ENCODE measurements at places on chromosomes 16 and 17. TPM values are rescaled to one million over a fixed set of nuclear protein-coding genes. Genes with fewer than 3 reads are reported as not detected.

Gene AXIN2
- total RNA-seq, result 17.2 TPM

Gene PGAP3
- 9.3 TPM for total RNA-seq

DNA sequence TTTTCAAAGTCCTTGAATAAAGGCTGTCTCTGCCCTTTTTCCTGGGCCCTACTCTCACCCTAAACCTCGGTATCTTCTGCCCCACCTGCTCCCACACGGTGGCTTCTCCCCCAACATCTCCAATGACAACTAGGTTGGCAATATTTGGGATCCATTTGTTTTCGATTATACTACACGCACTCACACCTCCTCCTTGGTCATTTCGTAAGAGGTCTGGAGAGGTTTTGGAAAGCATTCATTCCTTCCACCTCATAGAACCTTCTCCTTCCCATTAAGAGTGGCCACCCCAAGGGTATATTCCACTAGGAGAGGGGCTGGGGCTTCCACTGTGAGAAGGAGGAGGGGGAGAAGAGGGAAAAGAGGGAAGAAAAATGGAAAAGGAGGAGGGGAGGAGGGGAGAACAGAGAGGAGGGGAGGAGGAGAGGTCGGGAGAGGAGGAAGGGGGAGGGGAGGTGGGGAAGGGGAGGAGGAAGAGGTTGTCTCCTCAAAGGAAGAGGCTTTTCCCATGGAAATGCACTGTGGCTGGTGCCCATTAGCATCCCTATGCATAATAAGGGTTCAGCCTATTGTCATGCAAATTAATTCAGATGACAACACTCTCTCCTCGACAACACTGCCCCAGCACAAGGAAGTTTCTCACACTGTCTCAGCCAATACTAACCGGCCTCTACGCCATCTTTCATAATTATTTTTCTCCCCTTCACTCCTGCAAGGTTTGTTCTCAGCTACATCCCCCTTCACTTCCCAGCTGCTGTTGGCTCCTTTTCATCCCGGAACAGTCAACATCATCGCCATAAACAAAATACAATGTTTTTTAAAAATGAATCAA, 30.0 kb downstream of the SOX9 start:
- no peak for DNase-seq

DNA sequence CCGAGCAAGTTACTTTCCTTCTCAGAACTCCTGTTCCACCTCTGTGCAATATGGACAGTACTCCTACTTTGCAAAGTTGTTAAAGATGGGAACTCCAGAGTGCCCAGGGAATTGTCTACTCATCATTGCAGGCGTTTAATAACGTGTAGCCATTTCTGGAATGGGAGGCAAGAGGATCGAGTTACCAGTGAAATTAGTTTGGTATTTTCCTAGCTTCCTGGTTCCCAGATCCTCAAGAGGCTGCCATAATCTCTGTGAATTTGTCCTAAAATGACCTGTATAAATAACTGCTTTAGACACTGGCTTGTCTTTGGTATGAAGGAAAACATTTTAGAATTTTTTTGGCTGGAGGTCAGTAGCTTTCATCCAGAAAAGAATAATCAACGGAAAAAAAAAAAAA, 27.7 kb downstream of the WWOX start:
- no peak for DNase-seq

DNA sequence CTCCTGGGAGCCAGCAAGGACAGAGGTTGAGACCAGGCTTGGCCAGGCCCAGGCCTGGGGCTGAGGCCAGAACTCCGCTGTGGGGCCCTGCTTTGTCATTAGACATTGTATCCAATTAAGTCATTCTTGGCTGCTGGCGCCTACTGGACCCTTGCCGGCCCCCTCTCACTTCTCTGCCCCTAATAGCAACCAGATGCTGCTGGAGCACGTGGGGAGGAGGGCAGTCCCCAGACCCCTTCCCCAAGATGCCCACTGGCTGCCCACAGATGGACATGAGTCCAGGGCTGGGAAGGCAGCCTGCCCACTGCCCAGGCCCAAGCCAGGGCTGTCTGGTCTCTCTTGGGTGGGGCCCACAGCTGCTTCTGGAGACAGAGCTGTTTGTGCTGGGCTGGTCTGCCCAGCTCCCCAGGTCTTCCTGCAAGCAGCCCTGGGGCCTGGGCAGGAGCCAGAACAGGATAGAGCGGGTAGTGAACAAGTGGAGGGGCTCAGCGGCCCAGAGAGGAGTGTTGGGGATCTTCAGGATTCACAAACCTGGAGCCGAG, 7.8 kb downstream of the PLXDC1 start:
- DNase-seq, result no peak

- no peak for DNase-seq
These were observed 280.9 kb downstream of the MAP2K4 start for GRCh38 chr17:12301551-12301950.

DNA sequence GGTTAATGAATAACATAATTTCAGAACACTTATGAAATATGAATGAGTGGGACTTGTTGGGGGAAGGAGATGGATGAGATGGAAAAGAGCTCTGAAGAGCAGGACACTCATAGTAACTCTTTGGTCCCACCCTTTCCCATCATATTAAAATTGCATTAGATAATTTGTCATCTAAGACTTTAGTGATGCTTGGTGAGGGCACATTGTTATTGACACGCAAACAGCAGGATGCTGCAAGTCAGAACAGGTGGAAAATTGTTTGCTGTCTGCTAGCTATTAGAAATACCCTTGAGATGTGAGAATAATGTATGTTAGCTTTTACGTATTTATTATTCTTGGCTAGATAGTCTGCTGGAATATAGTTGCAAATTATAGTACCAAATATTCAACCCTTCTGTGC, 75.7 kb downstream of the TANC2 start:
- DNase-seq, result no peak

- DNase-seq, result no peak
These were observed 77.3 kb upstream of the CBX4 start for GRCh38 chr17:79916506-79916905.

- DNase-seq, result no peak
These were observed 910 bp downstream of the WBP2 start for GRCh38 chr17:75854101-75854748.

GRCh38 chr17:44006598-44007345, 2.4 kb downstream of the NAGS start:
- DNase-seq, result peak; percentile 99

- no peak for DNase-seq
These were observed 41.1 kb upstream of the ERN1 start for GRCh38 chr17:64171041-64171440.

DNA sequence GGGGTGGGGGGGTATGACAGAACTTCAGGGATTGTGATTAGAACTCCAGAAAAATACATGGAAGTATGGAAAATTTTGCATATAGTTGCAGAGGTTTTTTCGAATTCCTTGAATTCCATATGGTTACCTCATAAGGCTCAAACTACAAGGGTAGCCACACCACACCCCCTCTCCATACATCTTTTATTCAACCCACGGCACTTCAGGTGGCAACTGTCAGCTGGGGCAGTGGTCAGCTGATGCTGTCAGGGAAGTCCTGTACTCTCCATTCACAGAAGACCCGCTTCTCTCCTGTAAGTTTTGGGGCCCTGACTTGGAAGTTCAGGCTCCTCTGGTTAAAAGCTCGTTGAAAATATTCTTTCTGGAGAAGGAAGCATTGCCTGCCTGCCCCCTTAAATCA, 57.5 kb upstream of the CLEC19A start:
- DNase-seq, result no peak

GRCh38 chr16:14462811-14463210, 167.2 kb downstream of the PARN start:
- no peak for DNase-seq
